ENCODE measurements at places on chromosomes 1 and 21. TPM values are rescaled to one million over a fixed set of nuclear protein-coding genes. Genes with fewer than 3 reads are reported as not detected.

LCE2D gene
- polyA plus RNA-seq, result not detected

YY1AP1 gene
- polyA plus RNA-seq, result 38.3 TPM

CRP gene
- polyA plus RNA-seq, result not detected

TSSK3 gene
- polyA plus RNA-seq, result 0.66 TPM

CDC14A gene
- 1.4 TPM for polyA plus RNA-seq

RPAP2 gene
- polyA plus RNA-seq, result 9.8 TPM

COL11A1 gene
- 0.03 TPM for polyA plus RNA-seq

MRPS6 gene
- 57.9 TPM for polyA plus RNA-seq

CFHR5 gene
- polyA plus RNA-seq, result not detected

HLX gene
- polyA plus RNA-seq, result 21.1 TPM

NMNAT2 gene
- polyA plus RNA-seq, result 1.3 TPM

EXOSC10 gene
- polyA plus RNA-seq, result 31.6 TPM

TMEM125 gene
- not detected for polyA plus RNA-seq

DAB1 gene
- 0.11 TPM for polyA plus RNA-seq

SLC2A5 gene
- polyA plus RNA-seq, result 4.0 TPM

All from adipose tissue (tissue), 3 donors.